Stimulated activated CD8-positive, alpha-beta memory T cell treated with anti-CD3 and anti-CD28 coated beads, Interleukin-4, amount 100 ng/mL, for 24 hours (primary cell): ENCODE measurements at places on chromosomes 16 and 17.
A peak's percentile ranks its signal among the peaks of the same experiment; 100 is the strongest.

DNA sequence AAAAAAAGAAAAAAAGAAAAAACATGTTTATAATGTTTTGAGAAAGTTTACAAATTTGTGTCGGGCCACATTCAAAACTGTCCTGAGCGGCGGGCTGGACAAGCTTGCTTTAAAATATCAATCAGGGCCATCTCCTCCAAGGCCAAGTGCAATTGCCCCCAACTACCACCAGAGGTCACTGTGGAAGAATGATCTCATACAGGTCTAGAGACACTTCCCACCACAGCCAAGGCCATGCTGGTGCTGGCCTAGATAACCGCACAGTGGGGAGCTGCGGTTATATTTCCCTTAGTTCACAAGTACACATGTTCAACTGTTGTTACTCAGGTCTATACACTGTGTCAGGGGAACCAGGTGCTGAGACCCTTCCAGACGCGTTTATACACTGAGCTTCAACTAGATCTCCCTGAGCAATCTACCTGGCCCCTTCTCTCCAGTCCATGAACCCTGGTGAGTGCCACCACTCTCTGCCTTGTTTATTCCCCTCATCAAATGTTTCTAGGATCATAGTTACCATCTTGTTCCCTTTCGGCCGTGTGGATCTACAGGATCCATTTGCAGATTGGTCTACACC is 83.8 kb upstream of the CCL2 start:
- peak; percentile 26 for DNase-seq

DNA sequence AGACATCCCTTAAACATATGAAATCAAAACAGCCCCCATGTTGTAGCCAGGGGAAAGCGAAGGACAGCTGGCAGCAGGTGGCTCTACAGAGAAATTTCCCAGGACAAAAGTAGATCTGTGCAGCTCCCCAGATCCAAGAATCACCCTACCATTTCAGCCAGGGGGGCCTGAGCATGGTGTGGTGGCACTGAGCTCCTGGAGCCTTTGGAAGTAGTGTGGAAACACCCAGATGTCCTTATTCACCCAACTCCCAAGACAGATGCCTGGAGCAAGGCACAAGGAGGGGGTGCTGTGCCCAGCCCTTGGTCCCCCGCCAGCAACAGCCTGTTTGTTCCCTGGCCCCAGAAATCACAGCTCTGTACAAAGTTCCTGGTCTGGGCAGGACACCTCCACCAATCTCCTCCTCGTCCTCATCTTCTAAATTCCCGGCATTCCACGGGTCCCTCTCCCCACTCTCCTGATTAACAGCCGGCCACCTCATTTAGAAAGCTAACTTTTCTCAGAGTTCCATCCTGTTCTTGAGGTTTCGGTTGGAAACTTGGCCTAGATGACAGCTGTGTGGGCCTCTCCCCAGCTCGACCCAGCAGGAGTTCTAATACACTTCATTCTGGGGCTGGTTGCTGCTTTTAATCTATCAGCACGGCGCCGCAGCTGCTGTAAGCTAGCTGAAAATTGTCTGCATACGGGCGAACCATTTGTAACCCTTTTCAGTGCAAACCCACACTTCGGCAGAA is 191.1 kb downstream of the C16orf78 start:
- no peak for DNase-seq

- DNase-seq = no peak
These were observed 100.5 kb downstream of the SMG6 start for GRCh38 chr17:2202996-2203575.

GRCh38 chr17:13102477-13102876 is 84.7 kb upstream of the ELAC2 start:
- no peak for DNase-seq

- DNase-seq = no peak
These were observed 7.5 kb downstream of the CACNG1 start for GRCh38 chr17:67051837-67052236.

DNA sequence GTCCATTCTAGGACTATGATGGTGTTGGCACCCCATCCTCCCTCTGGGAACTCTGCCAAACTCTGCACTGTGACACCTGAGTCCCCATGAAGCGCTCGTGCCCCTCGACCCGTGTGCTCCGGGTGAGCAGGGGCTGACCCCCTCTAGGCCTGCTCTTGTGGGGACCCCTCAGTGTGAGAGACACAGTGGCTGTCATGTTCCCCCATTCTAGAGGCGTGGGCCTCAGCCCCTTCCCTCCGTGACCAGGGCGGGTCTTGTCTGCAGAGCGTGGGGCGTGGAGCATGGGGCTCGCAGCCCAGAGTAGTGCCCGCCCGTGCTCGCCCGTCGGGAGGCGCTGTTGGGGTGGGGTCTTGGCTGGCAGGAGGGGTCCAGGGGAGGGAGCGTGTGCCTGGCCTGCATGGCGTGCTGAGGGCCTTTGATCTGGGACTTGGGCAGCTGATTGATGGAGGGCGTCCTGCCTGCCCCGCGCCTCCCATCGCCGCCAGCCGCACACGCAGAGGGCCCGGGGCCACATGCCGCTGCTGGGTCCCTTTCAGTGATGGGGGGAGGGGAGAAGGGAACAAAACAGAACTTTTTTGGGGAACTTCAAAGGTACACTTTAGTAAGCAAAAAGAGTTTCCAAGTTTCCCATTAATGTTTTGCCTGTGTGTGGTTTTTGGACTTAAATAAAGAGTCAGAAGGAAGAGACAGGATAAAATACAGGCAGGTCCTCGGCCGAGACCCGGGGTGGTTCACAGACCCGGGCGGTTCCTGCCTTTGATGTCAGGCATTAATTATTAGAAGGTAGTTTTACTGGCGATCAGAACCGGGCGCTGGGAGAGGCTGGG is 22.5 kb downstream of the CENPX start:
- DNase-seq = no peak

DNA sequence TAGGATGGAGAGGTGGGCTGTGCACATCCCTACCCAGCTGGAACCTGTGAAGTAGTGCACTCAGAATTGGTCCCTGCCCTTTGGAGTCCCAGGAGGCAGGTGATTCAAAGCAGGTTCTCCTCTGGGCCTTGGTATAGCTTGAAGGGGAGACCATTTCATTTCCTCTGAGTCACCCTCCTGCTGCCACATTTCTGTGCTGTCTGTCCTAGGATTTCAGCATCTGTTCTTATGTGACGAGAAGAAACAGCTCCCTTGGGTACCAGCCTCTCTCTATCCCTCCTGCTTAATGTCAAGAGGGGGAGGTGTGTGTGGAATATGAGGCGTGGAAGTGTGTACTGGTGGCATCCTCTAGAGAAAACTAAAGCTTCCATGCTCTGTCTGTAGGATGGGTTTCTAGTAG is 5.0 kb upstream of the NFE2L1 start:
- no peak for DNase-seq

GRCh38 chr17:9677896-9678295 is 32.6 kb downstream of the USP43 start:
- DNase-seq = no peak

- DNase-seq = no peak
These were observed 386.5 kb downstream of the SLC39A11 start for GRCh38 chr17:72705905-72706395.

GRCh38 chr17:47332287-47332686 is 8.5 kb downstream of the EFCAB13 start:
- no peak for DNase-seq

GRCh38 chr17:49045376-49045775 is 48.2 kb downstream of the IGF2BP1 start:
- no peak for DNase-seq

- DNase-seq = no peak
These were observed 8.9 kb downstream of the ADAD2 start for GRCh38 chr16:84199861-84200260.

DNA sequence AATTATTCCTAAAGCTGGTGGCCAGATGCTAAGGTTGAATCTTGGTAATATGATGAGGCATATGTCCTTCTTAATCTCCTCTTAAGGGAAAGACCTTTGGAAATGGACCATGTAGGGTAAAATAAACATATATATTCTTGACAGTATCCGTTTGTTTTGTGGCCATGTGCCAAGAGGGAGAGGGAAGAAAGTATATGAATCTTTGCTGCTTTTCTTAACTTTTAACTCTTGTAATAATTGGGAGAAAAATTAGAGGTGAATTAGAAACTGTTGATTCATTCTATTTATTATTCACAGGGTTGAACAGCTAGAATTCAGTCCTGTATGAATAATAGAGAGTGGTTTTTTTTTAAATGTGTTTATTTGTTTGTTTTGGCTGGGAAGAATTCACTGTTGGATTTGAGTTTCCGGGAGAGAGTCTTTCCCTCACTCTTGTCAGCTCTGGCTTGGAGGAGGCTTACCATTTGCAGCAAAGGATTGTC is 31.6 kb downstream of the AATF start:
- DNase-seq = no peak

- no peak for DNase-seq
These were observed 9.5 kb upstream of the LGALS9 start for GRCh38 chr17:27621536-27621935.

DNA sequence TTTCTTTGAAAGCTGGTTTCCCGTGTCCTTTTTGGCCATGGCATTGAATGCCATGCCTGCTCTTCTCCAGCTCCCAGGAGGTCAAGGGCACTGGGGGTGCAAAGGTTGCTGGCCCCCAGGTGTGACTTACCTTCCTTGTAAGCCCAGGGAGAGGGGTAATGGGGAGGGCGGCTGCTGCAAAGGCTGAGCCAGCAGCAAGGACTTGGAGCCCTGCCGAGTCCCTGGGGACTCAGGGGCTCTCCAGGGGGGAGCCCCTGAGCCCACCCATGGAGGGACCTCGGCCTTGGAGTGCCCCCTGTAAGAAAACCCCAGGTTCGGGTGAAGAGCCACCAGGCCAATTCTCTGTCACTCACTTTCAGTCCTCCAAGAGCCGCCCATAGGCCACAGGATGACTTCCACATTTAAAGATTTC is 5.9 kb upstream of the CCL22 start:
- no peak for DNase-seq

- peak; percentile 4 for DNase-seq
These were observed at the start of gene USP43 for GRCh38 chr17:9644910-9645751. Gene USP43, plus strand, starts transcription at chr17:9645517. Its CDS starts 116 bp downstream, at chr17:9645633.

DNA sequence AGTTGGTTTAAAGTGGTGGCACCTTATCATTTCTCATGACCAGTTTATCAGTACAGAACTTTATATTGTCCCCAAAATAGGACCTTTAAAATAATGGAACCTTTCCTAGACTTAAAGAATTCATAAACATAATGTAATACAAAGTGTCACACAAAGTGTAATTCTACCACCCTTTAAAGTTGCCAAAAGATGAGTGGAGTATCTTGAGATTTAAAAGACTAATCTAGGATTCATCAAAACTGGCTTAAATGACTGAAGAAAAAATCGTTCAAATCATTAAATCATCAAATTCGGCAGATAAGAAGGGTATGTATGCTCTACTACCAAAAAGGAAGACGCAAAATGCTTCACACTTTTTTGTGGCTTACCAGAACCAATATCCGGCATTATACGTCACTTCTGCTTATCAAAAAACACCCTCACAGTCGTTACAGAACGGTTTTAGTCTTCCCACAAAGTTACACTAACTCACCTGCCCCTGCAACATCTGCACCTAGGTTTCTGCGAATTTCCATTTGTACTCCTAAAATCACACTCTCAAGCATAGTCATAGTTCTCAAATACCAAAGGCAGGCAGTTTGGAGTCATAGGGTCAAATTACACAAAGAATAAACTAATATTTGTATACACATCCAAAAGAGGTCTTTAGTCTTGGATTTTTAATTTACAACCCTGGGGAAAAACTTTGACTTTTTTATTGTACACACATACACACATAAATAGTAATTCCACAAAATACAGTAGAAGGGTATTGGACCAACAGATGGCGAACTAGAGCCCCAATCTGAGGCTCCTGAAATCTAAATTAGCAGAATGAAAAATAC is 1.4 kb upstream of the KANSL1 start:
- no peak for DNase-seq

DNA sequence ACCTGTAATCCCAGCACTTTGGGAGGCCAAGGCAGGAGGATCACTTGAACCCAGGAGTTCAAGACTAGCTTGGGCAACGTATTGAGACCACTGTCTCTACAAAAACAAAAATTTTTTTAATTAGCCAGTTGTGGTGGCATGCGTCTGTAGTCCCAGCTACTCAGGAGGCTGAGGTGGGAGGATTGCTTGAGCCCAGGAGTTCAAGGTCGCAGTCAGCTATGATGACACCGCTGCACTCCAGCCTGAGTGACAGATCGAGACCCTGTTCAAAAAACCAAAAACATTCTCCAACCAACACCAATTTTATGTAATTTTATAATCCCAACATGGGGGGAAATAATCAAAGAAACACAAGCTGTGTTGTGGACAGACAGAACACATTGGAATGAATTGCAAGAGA is 54.6 kb upstream of the TNRC6A start:
- DNase-seq = no peak

DNA sequence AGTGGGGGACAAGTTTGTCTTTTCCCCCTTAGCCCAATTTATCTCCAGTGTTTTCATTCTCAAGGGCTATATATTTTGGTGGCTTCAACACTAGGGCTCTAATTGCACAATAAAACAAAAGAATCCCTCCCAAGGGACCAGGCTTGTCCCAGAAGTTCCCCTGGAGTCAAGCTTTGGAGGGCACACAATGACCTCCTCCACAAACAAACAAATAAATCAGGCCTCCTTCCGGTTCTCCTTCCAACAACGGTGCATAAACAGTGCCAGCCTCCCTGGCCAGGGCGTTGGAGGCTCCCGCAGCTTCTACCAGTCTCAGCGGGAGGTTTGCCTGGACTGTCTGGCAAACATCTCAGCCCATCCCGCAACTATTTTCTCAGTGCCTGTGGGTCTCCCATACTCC is 188.0 kb upstream of the FOXF1 start:
- no peak for DNase-seq

DNA sequence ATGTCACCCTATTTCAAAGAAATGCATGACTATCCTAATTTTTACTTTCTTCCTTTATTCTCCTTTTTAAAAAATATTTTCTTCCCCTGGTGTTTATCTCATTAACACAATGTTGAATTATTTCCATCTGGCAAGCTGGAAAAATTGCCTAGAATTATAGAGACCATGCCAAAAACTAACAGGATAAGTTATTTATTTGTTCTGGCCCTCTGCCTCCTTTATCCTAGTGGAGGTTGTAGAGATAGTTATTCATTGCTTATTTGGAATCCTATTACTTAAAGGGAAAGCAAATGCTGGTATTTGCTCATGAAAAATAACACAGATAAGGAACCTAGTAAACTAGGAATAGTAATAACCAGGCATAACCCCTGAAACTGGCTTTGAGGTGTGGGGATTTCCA is 684.9 kb upstream of the KIF2B start:
- no peak for DNase-seq
